ENCODE measurements at places on chromosomes 7 and 10. TPM values are rescaled to one million over a fixed set of nuclear protein-coding genes. Genes with fewer than 3 reads are reported as not detected.

DNA sequence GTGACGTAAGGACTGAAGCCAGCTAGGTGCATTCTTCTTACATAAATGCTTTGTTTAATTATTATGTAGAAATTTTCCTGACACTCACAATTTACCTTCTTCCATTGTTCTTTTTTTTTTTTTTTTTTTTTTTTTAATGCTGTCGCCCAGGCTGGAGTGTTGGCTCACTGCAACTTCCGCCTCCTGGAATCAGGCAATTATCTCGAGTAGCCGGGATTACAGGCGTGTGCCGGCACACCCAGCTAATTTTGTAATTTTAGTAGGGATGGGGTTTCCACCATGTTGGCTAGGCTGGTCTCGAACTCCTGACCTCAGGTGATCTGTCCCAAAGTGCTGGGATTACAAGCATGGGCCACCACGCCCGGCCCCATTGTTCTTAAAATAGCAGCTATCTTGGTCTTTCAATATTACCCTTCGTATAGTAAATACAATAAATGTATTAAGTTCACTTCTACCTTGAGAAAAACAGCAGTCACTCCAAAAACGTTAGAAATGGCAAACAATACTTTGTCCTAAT lies 32.1 kb downstream of the BZW2 start:
- no peak for DNase-seq

- no peak for DNase-seq
These were observed 1.4 kb upstream of the MGAM2 start for GRCh38 chr7:142110098-142110497.

GRCh38 chr10:133279326-133280226 lies 2.9 kb upstream of the ADAM8 start:
- DNase-seq, result no peak

DNA sequence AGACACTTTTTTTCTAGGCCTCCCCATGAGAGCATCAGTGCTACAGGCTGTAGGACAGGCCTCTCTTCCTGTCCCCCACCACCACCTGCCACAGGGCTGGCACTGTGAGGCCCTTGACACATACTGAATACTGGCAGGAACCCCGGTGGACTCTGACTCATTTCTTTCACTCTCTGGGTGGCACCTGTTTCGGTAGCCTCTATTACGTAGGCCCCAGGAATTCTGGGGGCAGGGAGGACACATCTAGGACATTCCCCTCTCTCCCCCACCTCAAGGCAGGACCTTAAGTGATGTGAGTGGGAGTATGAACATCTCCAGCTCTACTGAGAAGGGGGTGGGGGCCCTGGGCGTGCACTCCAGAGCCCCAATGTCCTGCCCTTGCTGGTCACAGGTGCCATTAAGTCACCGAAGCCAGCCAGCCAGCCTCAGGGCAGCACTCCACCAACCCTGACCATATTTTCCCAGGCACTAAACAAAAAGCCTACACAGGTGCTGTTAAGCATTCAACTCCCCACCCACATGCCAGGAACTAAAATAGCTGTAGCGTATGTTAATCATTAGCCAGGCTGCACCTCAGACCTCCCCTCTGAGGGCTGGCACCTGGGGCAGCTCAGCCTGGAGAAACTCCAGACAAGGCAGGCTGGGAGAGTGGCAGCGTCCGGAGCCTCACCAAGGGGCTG lies 8.9 kb downstream of the ANXA11 start:
- DNase-seq, result peak; percentile 78

DNA sequence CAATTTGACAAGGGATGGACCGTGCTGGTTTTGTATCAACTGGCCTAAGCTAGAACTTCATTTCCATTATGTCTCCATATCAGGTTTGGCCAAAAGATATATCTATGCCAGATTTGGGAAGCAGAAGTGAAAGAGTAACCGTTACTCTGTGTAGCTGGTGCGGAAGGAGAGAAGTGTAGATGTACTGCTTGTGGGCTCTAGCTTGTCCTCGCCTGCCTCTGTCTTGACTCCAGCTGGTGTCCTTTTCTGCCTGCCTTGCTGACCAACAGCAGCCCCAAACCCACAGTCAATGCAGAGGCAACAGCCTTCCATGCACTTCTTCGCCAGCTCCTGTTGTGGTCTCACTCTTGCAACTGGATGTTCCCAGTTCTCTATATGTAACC lies 128.5 kb downstream of the KIF20B start:
- DNase-seq, result no peak

GRCh38 chr7:84532196-84532595 lies 337.6 kb upstream of the SEMA3A start:
- DNase-seq, result no peak

GRCh38 chr7:93316730-93317129 lies 84.6 kb downstream of the VPS50 start:
- no peak for DNase-seq

- DNase-seq, result peak; percentile 86
These were observed 22.1 kb upstream of the CARD11 start for GRCh38 chr7:3065724-3066143.

Gene FBH1
- 62.9 TPM for total RNA-seq

Gene NXPH1
- not detected for total RNA-seq

Gene FERD3L
- total RNA-seq, result not detected

Gene GPR15LG
- total RNA-seq, result not detected

Gene MALRD1
- not detected for total RNA-seq

Data from activated CD4-positive, alpha-beta T cell treated with anti-CD3 and anti-CD28 coated beads, Interleukin-2, amount 10 ng/mL, durations not matched to agents 24 days and 14 days (primary cell).